ENCODE measurements at places on chromosomes 1 and 21.

- no peak for DNase-seq
Observed at GRCh38 chr1:112514901-112515300, 6.1 kb downstream of the WNT2B start.

DNA sequence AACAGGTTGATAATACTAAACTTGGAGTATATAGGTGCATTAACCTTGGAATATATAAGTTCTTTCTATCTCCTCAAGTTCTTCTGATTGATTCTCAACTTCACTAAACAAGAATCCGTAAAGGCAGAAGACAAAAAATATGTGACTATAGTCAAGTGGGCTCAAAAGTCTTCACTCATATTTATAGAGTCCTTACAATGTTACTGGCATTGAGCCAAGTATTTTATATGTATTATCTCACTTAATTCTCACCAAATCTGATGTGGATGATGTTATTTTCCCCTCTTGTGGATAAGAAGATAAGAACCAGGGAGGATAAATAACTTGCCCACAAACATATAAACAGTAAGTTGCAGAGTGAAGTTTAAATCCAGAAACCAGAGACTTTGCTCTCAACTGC lies 486.9 kb downstream of the LRRIQ3 start:
- DNase-seq = no peak

- DNase-seq = peak; percentile 9
Observed at GRCh38 chr1:35931446-35932157, 697 bp downstream of the AGO3 start.

DNA sequence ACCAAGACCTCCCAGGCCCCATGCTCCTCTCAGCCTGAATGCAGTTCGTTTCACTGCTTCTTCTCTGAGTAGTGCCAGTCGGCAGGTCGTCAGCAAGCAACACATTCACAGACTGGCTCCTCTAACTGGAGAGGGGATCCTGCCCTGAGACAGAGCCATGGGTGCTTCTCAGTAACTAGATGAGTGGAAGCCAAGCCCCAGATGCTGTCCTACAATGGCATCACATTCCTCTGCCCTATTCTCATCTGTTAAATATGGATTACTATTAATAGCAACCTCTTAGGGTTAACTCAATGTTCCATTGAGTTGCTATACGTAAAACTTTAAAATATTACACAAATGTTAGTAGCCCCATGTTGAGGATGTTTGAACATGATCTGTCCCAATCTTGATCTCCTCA lies 84.2 kb upstream of the S1PR1 start:
- no peak for DNase-seq

GRCh38 chr1:83318366-83318765 lies 680.6 kb downstream of the TTLL7 start:
- no peak for DNase-seq

DNA sequence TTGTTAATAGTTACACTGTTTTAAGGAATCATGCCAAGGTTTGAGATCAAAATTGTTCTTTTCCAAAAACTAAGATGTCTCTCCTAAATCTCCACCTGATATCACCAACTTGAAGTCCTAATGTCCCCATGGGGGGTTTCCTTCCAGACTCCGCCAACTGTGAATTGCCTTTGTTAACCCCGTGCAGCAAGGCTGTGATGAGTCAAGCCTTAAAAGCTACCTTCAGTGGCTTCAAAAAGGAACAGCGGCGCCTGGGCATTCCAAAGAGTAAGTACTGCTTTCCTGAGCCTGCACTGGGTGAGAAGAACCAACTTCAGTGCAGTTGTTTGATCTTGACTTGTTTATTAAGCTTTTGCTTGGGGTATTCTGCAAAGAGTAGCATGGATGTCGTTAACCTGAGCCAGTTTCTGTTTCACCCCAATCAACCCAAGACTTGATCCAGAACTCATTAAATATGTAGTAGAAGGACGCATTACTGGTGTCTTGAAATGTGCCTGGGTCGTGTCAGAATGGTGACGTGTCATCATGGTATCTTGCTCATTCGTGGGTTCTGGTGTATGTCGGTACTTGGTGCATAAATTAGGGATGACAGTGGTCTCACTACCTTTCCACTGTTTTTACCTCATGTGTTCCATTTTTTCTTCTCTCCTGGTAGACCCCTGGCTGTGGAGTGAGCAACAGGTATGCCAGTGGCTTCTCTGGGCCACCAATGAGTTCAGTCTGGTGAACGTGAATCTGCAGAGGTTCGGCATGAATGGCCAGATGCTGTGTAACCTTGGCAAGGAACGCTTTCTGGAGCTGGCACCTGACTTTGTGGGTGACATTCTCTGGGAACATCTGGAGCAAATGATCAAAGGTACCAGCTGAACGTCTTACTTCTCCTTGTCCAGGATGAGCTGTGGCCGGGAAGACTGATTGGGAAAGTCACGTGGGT lies 8.7 kb downstream of the ETS2 start:
- DNase-seq = no peak

GRCh38 chr1:214698559-214698958 lies 95.6 kb downstream of the CENPF start:
- no peak for DNase-seq

- no peak for DNase-seq
Observed at GRCh38 chr1:163650624-163651023, 328.9 kb downstream of the NUF2 start.

DNA sequence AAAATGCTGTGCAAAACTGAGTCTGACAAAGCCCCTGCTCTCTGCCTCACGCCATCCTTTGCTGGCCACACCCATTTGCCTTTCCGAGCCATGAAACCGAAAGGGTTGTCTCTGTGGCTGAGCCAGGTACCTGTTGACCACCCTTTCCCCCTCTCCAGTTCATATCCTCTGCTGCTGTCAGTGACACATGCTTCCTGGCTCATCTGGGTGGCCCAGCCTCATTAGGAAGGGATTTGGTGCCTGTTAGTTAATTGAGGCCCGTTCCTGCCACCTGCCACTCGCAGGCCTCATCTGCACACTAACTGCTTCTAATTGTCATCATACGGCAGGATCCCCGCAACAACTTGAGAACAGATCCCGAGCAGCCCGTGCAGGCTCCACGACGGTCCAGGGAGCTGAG lies 79.2 kb downstream of the OLIG1 start:
- no peak for DNase-seq

- no peak for DNase-seq
Observed at GRCh38 chr1:234647245-234647644, 37.3 kb upstream of the IRF2BP2 start.

DNA sequence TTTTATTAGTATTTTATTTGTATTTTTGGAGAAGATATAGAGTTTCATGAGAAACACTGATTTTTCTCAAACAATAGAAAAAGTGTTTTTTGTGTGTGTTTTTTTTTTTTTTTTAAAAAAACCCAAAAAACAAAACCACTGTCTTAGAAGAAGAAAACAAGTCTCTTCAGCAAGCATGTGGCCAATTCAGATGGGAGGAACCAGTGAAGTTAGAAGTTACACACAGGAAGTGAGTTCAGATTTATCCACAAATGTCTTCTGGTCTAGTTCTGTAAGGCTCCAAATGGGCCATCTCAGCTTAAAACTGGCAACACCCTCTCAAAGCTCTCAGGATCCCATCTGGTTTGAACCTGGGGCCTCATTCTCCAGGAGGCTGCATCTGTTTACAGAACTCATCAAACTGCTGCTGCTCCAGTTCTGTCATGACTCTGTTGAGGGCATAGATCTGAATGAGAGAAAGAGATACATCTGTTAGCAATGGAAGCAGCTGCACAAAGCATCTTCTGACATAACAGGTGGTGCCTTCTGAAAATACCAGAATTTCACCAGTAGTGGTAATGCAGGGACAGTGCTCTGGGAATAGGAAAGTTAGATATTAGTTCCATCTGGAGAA lies 9.8 kb upstream of the ERMAP start:
- DNase-seq = no peak

- no peak for DNase-seq
Observed at GRCh38 chr21:17195976-17196375, 316.9 kb upstream of the CXADR start.

DNA sequence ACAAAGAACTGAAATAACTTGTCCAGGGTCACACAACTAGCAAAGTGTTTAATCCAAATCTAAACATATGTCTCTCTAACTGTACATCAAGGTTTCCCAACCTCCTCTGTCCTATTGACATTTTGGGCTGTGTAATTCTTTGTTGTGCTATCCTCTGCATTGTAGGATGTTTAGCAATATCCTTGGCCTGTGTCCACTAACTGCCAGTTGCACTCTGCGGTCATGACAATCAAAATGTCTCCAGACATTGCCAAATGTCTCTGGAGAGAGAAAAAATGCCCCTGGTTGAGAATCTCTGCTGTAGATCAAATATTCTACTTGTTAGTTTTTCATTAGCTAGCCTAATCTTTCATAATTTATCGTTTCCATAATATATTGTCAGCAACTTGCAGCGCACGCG lies 353.4 kb upstream of the NEGR1 start:
- peak; percentile 20 for DNase-seq

DNA sequence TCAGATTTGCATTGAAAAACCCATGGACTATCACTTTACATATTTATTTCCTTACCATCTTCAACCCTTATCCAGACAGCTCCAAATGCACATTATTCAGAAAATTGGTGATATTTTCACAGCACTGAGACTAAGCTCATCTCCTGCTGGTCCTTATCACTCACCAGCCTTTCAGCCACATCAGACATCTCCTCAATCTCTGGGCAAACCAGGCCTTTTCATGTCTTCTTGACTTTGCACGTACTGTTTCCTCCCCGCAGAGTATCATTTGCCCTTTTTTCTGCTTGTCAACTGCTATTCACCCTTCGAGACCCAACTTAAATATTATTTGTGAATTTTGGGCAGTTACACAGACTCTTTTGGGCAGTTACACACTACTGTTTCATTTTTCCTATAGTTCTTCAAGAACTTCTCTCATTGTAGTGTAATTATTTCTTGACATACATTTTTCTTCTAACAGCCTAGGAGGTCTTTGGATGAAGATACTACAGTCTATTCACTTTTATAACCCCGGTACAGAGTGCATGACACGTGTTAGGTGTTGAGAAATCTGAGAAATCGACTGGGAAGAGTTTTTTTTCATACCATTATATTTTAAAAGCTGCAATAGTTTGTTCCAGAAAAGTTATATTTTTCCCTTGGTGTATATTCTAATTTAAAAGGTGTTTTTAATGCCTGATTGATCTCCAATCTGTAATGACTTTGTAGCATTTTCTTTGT lies 98.0 kb downstream of the FGGY start:
- DNase-seq = no peak

DNA sequence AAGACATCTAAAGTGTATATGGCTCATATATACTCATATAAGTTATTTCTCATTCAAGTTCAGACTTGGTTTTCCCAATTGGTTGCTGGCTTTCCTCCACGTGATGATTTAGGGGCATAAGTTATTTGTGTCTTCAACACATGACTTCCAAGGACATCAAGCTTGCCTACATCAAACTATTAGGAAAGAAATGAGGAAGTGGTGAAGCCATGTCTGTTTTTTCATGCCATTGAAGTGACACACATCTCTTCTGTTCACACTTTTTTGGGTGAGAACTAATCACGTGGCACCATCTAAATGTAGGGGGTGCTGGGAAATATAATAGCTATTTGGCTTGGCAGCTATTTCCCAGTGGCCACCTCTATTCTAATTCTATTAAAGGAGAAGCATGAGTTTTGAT lies 282.1 kb downstream of the OMA1 start:
- no peak for DNase-seq

- no peak for DNase-seq
Observed at GRCh38 chr1:174131032-174131638, 28.2 kb upstream of the RABGAP1L start.

GRCh38 chr1:14689996-14690615 lies 91.6 kb downstream of the KAZN start:
- no peak for DNase-seq

GRCh38 chr1:54591127-54591756 lies 32.1 kb downstream of the FAM151A start:
- DNase-seq = no peak

- DNase-seq = no peak
Observed at GRCh38 chr1:192506741-192507155, 68.8 kb upstream of the RGS1 start.

GRCh38 chr1:53697721-53698383 lies 41.1 kb downstream of the GLIS1 start:
- no peak for DNase-seq

DNA sequence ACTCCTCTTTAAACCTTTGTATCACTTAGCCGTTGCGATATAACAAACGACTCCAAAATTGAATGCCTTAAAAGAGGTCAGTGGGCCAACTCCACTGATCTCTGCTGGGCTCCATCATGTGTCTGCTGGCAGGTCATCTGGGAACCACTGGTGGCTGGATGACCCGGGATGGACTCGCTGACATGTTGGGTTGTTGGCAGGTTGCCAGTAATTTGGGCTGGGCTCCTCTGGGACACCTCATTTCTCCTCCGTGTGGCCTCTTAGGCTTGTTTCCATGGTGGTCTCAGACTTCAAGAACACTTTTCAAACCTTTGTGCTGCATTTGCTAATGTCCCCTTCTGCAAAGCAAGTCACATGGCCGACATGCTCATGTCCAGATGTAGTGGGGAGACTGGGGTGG lies 139.3 kb upstream of the POU3F1 start:
- no peak for DNase-seq

DNA sequence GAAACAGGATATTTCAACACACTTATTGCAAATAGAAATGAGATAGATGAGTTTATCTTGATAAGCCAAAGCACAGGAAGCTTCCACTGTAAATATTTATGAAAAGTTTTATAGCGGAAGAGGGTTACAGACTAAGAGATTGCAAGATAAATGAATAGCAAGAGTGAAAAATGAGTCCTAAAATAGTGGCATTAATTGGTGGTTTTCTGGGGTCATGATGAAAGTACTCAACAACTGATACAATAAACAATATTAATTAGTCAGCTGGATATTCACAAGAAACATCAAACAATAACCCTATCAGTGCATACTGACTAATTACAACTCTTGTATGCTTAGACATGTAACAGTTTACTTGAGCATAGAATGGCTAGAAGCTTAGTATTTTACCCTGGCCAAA lies 154.8 kb upstream of the CHODL start:
- DNase-seq = no peak

DNA sequence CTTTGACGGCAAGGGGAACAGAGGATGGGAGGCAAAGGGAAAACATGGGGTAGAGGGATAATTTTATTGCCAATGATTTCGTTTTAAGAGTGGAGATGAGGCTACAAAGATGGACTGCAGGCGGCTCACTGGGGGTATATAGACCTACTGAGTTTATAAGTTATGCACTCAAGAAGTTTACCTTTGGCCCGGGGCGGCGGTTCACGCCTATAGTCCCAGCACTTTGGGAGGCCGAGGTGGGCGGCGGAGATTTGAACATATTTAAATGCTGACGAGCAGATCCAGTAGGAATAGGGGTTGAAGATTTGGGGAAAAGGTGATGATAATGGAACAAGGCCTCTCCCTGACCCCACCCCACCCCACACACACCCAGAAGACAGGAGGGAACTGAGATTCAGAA lies 8.1 kb upstream of the SLAMF9 start:
- DNase-seq = no peak

DNA sequence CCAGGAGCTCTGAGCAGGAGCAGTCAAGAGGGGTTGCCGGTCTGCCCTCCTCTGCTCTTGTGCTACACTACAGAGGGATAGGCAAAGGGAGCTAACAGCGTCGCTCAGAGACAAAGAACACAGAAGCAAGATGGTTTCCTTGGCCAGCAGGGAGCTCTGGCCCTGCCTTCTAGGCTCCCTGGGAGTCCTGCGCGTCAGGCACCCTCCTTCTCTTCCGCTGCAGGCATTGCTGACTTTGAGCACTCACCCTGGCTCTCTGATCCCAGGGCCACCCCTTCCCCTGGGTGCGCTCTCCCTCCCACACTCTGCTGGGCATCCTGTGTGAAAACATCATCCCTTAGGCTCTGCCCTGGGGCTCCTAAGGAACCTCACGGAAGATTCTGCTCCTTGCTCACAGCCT lies 489 bp downstream of the TNNI1 start:
- no peak for DNase-seq
